ENCODE measurements at places on chromosomes 16 and 17. TPM values are rescaled to one million over a fixed set of nuclear protein-coding genes. Genes with fewer than 3 reads are reported as not detected.

DNA sequence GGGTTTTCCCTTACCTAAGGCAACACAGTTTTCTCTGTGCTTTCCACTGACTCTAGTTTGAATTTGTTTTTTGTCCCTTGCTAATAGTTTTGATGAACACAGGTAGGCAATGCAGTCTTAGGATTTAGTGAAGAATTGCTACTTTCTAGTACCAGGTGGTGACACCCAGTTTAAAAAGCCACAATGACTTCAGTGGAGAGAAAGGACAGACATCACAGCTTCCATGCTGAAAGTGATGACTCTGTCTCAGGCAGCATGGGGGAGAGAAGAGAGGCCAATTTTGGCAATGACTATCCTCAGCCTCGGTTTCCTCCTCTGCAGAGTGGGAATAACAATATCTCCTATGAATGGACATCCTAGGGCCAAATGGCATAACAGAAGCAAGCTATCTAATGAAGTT is 118.8 kb downstream of the AXIN2 start:
- no peak for DNase-seq

- peak; percentile 1 for DNase-seq
Measured at GRCh38 chr16:60945225-60945624, 1091.0 kb downstream of the CDH8 start.

GRCh38 chr17:6177941-6178694 is 107.9 kb downstream of the WSCD1 start:
- DNase-seq, result peak; percentile 4

GRCh38 chr17:30915833-30916611 is 5.7 kb upstream of the ADAP2 start:
- no peak for DNase-seq

- peak; percentile 39 for DNase-seq
Measured at GRCh38 chr17:81869221-81870130, 1.7 kb downstream of the ARHGDIA start.

GRCh38 chr16:58507195-58507962 is 7.4 kb downstream of the NDRG4 start:
- no peak for DNase-seq

- DNase-seq, result peak; percentile 94
Measured at GRCh38 chr16:86575754-86576557, 2.4 kb upstream of the FOXL1 start.

GRCh38 chr16:86249631-86250030 is 260.7 kb upstream of the FOXF1 start:
- DNase-seq, result no peak

DNA sequence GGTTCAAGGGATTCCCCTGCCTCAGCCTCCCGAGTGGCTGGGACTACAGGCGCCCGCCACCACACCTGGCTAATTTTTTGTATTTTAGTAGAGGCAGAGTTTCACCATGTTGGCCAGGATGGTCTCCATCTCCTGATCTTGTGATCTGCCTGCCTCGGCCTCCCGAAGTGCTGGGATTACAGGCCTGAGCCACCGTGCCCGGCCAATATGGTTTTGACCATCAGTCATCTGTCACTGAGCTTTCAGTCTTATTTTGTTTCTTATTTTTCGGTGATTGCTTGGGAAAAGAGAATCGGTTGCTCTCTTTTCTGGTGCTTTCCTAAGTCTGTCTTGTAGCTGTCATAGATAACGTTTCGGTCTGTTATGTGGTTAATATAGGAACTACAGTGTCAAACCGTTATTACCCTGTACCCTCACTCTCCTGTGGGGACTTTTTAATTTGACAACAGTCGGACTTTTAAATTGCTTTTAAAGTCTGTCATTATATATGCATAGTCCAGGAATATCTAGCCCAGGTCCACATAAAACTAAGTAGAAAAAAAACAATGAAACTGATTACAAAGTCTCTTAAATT is 453.4 kb downstream of the KCNJ18 start:
- DNase-seq, result no peak

DNA sequence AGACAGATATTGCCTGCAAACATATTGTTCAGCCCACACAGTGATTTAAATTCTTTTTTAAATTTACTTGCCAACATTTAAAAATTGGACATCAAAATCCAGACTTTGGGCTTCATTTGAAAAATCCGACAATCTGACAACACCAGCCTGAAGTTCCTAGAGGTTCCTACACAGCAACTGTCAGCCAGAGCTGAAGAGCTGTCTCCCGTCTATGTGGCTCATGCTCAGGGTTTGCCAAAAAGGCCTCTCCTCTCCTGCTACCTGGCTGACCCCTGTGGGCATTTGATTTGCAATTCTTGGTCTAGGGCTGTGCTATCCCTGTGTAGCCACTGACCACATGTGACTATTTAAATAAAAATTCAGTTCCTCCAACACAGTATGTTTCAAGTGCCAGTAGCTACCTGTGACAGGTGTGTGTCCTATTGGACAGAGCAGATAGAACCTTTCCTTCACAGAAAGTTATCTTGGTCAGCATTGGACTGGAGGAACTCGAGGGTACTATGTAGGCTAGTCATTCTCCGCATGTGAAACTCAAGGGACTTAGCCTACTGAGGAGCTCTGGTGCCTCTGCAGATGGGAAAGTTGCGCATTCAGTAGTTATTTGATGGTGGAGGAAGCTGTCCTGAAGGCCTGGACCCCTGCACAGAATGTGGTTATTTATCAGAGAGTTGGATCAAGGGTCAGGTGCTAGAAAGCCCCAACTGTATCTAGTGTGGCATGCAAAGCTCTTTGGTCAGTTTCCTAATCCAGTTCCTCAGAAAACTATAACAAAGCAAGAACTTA is 2.7 kb downstream of the LYRM1 start:
- no peak for DNase-seq

GRCh38 chr17:55702150-55702549 is 20.5 kb downstream of the TMEM100 start:
- DNase-seq, result no peak

DNA sequence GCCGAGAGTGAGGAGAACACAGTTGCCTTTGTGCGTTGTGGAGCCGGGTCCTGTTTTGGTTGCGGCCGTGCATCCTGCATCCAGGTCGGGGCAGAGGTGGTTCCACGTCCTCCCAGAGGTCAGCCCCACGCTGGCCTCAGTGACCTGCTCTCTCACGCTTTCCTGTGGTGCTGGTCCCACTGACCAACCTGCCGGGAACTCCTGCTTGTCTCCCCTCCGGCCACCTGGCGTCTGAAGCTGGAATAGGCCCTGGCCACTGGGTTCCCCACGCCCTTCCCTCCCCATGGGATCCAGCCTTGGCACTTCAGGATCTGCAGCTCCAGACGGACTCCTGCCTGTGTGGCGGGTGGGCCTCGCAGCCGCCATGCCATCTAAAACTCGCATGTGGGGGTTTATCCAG is 85.5 kb upstream of the ZNF750 start:
- no peak for DNase-seq

GRCh38 chr16:10852286-10852685 is 24.7 kb upstream of the CIITA start:
- no peak for DNase-seq

DNA sequence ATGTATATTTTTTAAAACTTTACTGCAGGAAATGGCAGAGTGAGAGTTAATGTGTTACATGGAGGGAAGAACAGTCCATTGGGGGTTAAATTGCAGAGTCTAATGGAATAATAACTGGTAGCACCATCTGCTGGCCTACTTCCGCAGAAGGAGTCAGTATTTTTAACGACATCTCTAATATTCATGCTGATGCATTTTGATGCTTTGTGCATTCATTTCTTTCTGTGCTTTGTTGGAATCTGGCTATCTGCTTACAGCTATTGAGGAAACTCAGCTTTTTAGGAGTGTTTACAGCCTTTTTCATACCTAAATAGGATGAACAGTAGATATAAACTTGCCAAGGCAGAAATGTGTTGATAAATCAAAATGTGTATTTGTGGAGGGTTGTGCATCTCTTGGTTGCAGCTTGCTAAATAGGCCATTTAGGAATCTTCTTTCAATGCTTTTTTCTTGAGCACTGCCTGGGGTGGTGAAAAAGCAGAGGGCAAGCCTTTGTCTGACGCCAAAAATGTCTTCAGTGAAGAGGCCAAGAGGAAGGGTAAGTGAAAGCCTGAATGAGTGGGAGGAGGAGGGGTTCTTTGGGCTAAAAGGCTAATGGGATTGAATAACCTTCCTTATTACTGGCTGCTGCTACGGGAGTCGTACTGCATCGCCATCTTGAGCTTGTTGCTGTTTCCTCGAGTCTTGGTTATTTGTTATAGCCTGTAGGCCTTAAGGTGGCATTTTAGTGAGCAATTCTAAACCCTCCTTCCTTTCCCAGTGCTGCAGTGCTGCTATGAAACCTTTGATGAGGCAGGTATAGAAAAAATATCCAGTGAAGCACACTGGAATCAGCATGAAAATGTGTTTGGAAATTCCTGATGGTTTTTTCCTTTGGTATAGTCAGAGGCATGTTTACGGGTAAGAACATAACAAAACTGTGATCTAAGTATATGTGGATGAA is 153.3 kb downstream of the CHD9 start:
- DNase-seq, result peak; percentile 66

- no peak for DNase-seq
Measured at GRCh38 chr17:3665834-3666233, 2.5 kb downstream of the TAX1BP3 start.

DNA sequence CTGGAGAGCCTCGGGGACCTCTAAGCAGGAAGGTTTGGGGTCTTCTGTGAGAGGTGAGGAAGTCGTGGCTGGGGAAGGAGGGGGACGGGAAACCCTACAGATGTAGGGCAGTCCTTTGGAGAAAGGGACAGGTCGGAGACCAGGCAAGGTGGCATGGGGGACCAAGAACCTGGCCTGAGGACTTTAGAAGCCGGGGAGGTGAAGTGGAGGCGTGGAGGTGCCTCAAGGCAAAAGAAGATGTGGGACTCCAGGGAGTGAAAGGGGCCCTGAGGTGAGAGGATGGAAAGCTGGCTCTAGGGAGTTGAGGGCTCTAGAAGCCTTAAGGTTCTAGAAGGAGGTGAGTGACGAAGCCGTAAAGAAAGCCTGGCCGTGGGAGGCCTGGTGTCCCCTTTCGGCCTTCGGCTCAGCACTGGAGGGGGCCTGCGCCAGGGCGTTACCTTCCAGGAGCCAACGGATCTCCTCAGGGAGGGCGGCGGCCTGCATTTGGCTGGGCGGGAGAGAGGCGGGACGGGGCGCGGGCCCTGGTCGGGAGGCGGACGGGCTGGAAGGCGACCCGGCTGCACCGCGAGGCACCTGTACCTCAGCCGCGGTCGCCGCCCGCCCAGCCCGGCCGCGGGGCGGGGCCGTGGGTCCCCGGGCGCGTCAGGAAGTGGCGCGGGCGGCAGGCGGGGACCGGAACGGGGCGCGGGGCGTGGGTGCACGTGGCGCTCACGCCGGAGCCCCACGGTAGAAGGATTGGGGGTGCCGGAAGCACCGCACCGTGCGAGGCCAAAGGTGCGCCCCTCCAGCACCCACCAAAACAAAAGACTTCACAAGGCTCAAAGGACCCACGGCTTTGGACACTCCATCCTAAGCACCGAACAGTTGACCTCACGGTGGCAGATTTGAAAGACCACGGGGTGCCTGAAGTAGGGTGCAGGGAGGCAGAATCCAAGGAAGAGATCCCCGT is at the start of gene SKAP1:
TSS of gene SKAP1 (minus strand) at position 577 of the 949 bp plus-strand sequence.
- no peak for DNase-seq

GRCh38 chr17:9805769-9806168 is 14.4 kb upstream of the DHRS7C start:
- no peak for DNase-seq

DNA sequence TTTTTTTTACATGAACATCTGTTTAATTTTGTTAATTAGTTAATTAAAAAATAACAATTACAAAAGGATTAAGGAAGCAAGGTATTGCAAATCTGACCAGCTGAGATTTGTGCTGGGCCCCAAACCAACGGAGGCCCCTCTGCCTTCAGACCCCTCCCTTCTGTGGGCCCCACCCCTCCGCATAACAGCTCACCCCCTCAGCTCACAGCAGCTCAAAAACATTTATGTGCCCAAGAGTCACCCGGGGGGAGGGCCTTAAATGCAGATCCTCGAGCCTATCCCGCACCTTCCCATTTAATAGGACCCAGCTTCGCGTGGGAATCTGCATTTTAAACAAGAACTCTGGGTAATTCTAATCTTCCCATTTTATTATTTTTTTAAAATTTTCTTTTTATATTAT is 75.0 kb downstream of the MGAT5B start:
- DNase-seq, result no peak

DNA sequence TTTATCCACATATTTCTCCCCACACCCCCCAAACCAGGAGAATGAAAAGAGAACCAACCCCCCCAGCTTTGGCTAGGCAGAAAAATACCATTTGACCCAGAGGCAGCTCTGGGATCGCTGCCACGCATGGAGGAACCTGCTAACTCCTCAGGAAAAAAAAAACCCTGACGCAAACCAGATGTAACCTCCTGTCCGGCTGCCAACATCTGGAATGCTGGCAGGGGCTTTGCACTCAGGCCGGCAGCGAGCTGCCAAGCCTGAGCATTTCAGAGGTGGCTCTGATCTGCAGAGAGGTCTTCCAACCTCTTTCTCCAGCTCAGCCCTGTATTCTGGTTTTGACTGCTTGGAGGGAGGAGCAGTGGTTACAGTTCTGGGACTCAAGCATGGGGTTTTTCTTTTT is 8.2 kb downstream of the IGFBP4 start:
- DNase-seq, result no peak

GRCh38 chr17:4945944-4946280 is 2.4 kb downstream of the PFN1 start:
- no peak for DNase-seq

- DNase-seq, result no peak
Measured at GRCh38 chr16:25823891-25824290, 132.1 kb downstream of the HS3ST4 start.

- DNase-seq, result peak; percentile 74
Measured at GRCh38 chr16:16127469-16128116, 95.7 kb downstream of the ABCC6 start.

- no peak for DNase-seq
Measured at GRCh38 chr17:7146115-7146514, 31.5 kb upstream of the ASGR2 start.

The CHST4 gene
- total RNA-seq, result not detected

The SLFN13 gene
- 8.2 TPM for total RNA-seq

The TBC1D28 gene
- total RNA-seq, result not detected

The CES3 gene
- total RNA-seq, result 0.26 TPM

The LPO gene
- total RNA-seq, result not detected

The TPPP3 gene
- not detected for total RNA-seq

The IGSF6 gene
- not detected for total RNA-seq

The NACA2 gene
- not detected for total RNA-seq

The TBC1D3K gene
- total RNA-seq, result not detected

The AURKB gene
- 72.3 TPM for total RNA-seq

The HS3ST3B1 gene
- total RNA-seq, result 0.33 TPM

The ITPRIPL2 gene
- 21.6 TPM for total RNA-seq
